ENCODE measurements at places on chromosomes 6 and 20.

DNA sequence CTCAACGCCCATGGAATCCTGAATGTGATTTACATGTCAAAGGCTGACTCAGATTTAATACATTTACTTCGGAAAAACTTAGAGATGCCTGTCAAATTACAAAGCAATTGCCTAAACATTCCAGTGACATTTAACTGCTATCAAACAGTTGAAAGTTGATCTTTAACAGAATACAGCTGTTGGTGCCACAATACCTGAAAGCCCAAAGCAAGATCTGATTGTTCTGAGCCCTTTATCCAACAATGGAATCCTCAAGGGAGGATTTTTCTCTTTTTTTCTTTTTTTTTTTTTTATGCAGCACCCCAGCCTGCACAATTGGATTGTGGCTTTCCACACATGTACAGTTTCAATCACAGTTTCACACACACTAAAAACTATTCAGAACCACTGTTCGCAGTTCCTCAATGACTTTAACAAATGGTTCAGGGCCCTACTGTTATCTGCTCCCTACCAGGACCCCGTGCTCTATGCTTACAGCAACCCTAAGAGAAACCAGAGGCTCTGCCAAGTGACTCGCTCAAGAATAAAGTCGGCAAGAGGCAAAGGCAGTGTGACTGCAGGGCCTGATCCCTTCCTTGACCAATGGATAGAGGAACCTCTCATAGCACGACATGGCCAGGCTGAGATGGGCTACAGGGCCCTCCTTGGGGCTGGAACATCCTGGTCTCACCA, 33.3 kb downstream of the EPB41L2 start:
- no peak for DNase-seq

GRCh38 chr20:53899351-53900167, 170.8 kb downstream of the BCAS1 start:
- DNase-seq = peak; percentile 48

GRCh38 chr6:21115111-21115510, 478.4 kb upstream of the SOX4 start:
- no peak for DNase-seq

DNA sequence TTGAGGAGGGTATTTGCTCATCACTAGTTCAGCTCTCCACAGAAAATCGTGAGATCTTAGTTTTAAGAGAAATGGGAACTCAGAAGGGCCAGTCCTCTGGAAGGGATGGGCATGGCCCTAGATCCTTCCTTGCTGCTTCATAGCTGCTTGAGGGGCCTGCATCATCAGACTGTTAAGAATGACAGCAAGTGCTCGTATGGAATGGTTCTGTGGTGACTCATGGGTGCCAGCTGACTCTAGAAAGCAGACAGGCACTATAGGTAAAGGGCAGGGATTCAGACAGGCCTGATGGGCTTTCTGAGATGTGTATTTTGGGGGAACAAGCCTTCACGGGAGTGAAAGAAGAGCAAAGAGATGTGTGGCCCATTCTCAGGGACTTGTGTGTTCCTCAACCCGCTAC, 90.8 kb downstream of the MYLK4 start:
- no peak for DNase-seq

DNA sequence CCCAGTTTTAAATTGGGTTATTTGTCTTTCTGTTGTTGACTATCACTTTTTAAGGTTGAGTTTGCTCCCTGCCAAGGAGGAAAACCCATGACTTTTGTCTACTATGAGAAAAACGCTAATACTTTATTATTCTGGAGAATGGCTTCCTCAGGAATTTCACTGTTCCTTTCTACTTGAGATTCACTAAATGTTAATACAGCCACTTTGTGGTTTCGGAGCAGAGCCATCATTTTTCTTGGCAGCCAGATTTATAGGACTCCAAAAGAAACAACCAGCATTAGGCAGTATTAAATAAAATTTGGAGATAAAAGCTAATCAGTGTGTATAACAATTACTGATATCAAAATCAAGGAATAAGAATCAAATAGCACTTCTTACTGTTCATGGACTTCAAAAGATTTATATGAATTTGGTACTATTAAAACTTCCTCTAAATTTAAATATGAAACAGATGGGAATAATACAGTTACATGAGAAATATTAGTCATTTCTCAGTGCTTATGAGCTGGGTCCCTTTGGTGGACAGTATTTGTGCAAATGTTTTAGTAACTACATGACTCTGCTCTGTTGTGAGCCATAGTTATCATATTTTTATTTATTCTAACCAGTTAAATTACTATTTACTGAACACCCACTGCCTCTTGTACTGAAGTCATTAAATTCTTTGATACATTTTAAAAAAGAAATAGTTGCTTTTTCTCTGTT, 64.1 kb upstream of the FBXO30 start:
- no peak for DNase-seq

DNA sequence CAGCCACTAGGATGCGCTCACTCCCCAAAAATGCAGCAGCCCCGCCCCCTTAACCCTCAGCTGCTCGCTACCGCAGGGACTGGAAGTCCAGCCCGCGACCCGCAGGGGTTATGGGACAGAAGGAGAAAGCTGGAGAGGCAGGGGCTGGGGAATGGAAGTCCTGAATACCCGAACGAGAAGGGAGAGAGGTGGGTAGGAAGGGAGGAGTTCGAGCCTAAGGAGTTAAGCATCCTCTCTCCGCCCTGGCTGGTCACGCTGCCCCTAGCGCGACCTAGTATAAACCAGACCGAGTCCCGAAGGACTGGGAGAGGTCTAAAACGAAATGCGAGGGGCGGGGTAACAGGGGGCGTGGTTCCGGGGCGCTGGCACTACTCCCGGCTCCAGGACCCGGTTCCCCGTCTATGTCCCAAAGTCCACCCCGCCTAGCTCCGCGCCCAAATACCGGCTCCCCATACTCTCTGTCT, 448 bp upstream of the DDAH2 start:
- DNase-seq = peak; percentile 66

- DNase-seq = no peak
Measured at GRCh38 chr6:159064477-159064876, 19.7 kb upstream of the TAGAP start.

- DNase-seq = no peak
Measured at GRCh38 chr6:109239651-109240321, 142.5 kb downstream of the CD164 start.

GRCh38 chr6:157885211-157885788, 62.3 kb downstream of the SNX9 start:
- DNase-seq = no peak

GRCh38 chr20:1267161-1267560, 1.1 kb downstream of the SNPH start:
- no peak for DNase-seq

DNA sequence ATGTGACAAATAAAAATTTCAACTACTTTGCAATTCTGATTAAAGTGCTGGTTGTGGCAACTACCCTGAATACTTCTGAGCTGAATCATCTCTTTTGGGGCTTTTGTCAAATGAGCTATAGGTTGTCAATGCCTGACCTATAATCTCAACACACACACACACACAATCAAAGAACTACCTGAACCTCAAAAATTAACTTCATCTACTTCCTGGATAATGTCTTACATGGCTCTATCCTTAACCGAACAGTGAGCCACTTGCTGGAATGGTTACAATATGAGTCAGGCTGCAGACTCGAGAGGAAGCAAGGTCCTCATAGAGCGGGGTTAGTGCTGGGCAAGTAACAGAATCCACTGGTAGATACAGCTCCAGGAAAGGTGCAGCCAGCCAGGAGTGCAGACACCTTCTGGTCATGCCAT, 70.6 kb upstream of the DST start:
- DNase-seq = no peak
